Fibroblast of the aortic adventitia (primary cell): ENCODE measurements at places on chromosomes 2 and 18.
A peak's percentile ranks its signal among the peaks of the same experiment; 100 is the strongest.

DNA sequence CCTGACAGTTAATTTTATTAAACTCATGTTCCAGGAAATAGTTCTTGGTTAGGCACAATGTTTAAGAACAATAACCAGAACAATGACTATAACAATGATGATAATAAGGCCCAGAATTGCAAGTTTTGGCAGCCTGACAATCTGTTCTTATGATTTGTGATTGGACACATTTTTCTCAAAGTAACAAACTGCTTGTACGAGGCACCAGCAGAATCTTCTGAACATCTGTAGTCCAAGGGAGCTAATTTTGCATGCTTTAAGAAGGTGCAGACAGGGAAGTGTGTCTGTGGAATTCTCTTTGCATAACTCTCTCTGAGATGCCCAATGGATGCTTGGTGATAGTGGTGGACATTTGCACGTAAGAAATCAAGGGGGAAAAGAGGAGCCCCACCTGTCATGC, 709.3 kb downstream of the SLC4A3 start:
- peak; percentile 80 for DNase-seq

- DNase-seq: no peak
These were observed 376.1 kb downstream of the IRS1 start for GRCh38 chr2:226423498-226423960.

DNA sequence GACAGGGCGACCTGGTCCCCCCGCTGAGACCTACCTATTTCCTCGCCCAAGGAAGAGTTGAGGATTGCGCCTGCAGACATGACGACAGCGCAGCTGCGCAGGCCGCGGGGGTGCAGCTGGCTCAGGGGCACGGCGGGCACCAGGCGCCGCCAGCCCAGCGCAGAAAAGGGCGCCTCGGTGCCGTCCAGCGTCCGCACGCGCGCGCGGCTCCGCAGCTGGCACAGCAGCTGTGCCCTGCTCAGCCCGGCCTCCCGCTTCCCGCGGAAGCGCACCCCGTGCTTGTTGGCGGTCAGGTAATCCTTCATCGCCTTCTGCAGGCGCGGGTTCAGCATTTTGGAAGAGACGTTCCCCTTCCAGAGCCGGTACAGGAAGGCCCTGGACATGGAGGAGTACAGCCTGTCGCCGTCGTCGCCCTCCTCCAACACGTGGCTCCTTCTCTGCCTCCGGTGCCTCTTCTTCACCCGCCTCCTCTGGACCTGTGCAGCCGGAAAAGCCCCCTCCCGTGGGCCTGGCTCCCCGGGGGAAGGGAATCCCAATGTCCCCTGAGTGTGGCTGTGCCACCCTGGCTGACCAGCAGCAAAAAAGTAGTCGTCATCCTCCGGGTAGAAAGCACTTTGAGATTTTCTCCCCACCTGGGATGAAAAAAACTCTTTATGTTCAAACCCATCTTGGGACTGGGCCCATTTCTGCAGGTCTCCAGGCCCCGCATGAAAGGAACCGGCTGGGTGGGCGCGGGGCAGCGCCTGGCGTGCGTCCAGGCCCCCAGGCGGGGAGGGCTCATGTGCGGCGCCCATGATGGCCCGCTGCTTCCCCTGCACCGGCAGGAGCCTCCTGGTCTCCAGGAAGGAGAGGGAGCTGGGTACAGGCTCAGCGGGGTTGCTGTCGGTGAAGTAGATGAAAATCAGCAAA, 42.7 kb downstream of the ST6GAL2 start:
- DNase-seq: no peak

- peak; percentile 39 for DNase-seq
These were observed 143.9 kb upstream of the DLX2 start for GRCh38 chr2:172246649-172247048.

DNA sequence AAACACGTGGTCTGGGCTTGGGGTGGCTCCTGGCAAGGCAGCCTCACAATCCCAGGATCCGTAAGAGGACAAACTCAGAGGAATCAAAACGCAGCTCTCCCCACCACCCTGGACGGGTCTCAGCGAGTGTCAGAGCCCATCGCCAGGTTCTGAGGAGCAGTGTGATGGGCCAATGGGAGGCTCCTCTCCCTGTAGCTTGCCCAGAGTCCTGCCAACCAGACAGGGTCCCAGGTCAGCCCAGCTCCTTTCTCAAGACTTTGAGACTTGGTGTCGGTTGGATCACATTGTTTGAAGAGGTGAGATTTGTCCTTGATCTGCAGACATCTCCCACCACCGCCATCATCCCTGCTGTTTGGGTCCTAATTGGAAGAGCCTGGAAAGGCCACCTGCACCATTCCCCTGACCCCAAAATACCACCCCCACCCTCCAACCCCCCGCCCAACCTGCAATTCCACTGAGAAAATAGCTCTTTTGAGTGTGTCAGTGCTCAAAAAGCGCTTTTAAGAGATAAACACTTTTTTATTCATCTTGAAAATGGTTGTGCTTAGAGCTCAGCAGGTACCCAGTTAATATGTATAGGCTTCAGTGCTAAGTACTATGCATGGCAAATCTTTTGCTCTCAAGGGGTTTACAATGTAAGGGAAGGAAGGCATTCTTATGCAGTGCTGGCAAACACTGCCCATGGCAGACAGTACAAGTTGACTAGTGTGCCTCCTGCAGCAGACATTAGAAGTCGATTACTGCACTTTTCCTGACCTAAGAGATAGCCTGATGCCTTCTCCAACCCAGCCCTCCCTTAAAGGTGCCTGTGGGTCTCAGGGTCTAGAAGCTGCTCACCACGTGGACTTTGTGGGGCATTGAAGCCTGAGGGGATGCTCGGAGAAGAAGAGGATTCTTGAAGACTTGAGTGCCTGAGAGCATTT, 50.6 kb downstream of the GLI2 start:
- DNase-seq: no peak

GRCh38 chr2:225270861-225271260, 128.6 kb upstream of the NYAP2 start:
- DNase-seq: peak; percentile 46

- DNase-seq: no peak
These were observed 3.9 kb downstream of the TTL start for GRCh38 chr2:112485849-112486248.

GRCh38 chr2:53347269-53347668, 420.3 kb upstream of the CHAC2 start:
- no peak for DNase-seq

- no peak for DNase-seq
These were observed 242.3 kb downstream of the SRBD1 start for GRCh38 chr2:45368792-45369191.
